ENCODE measurements at places on chromosomes 11 and 22. TPM values are rescaled to one million over a fixed set of nuclear protein-coding genes. Genes with fewer than 3 reads are reported as not detected.

The C11orf21 gene
- 0.72 TPM for total RNA-seq

The FAM180B gene
- 0.37 TPM for total RNA-seq

The ST14 gene
- total RNA-seq: 380 TPM

The ELMOD1 gene
- not detected for total RNA-seq

The NXPE4 gene
- 24.3 TPM for total RNA-seq

DNA sequence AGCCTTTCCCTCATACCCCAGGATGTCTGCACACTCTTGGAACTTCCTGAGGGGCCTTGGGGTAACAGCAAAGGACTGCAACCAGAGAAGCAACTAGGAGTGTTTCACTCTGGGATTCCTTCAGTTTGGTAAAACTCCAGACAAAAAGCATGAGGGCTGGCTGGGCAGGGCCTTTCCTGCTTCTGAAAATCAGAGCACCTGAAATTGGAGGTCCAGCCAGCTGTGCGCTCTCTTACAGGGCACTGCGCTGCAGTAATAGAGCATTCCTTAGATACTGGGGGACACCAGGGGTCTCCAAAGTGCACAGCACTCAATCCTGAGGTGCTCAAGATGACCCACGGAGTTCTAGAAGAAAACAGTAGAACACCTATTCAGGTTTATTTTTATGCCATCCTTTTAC lies 49.7 kb downstream of the PLEKHA7 start:
- no peak for DNase-seq

GRCh38 chr11:96309016-96309642 lies 33.9 kb downstream of the MAML2 start:
- DNase-seq: no peak

DNA sequence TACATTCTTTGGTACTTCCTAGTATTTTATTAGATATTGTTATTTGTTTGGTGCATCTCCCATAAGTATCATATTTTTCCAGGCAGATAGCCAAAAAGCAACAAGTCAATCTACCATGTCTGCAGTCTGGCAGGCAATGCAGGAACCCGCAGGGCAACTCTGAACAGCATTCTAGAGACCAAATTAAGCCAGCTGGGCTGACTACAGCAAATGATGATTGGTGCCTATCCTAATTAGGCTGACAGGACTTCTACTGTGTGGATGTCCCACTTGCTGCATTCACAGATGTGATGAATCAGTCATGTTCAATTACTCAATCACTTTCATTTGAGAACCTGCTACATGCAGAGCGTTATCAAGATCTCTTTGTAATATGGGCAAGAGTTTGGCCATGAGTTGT lies 40.3 kb upstream of the AMOTL1 start:
- no peak for DNase-seq

GRCh38 chr11:125679397-125679796 lies 1.2 kb downstream of the ACRV1 start:
- DNase-seq: no peak

DNA sequence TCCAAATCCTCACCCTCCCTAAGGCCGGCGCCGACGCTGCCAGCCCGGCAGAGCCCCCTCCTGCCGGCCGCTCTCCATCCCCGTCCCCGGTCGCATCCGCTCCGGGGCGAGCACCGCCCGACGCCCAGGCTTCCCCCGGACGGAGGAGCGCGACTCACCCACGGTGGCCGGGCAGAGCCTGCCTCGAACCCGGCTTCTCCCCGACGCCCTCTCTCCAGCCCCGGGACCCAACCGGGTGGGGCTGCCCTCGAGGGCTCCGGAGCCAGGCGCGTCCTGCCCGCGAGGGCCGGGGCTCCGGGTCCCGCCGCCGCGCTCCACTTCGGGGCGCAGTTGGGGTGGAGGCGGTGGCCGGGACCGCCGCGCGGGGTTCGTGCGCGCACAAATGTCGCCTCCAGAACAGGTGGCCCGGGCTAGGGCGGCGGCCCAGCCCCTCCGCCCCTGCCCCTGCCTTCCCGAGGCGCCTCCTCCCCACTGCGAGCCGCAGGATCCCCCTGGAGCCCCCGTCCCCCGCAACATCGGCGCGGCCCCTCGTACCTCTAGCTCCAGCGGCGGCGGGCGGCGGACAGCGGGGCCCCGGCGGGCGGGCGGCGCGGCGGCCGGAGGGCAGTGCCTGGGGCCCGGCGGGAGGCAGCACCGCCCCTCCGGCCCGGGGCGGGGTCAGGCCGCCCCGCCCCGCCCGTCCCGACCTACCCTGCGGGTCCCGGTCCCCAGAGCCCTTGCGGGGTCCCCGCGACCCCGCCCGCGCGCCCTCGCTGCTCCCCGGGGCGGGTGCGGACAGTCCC lies at the start of gene A4GALT:
TSS of gene A4GALT (minus strand) at position 608 of the 782 bp plus-strand sequence. CDS start 26,919 bp downstream, outside the sequence.
- DNase-seq: no peak

- DNase-seq: peak; percentile 87
These were observed 7.0 kb downstream of the C11orf86 start for GRCh38 chr11:66981976-66982578.

DNA sequence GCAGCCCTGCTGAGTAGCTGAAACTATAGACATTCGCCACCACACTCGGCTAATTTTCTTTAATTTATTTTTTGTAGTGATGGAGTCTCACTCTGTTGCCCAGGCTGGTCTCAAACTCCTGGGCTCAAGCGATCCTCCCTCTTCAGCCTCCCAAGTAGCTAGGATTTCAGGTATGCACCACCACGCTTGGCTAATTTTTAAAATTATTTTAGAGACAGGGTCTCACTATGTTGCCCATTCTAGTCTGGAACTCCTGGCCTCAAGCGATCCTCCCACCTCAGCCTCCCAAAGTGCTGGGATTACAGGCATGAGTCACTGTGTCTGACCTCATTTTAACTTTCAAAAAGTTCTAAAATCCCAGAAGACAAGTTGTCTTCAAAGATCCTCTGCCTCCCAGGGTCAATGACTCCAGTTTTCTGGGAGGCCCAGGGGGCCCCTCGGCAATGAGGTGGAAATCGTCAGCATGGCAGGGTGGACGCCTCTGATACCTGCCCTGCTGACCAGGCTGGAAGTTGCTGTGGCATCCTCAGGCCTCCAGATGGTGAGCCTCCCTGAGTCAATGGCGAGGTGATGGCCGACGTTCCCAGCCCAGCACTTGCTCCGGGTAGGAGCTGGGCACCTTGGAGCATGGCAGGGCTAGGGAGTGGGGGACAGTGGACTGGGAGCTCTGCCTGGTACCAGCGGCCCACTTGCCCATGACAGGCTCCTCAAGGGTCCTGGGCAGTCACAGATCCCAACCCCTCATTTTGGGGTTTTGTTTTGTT lies 31.1 kb downstream of the RPL3 start:
- DNase-seq: no peak

DNA sequence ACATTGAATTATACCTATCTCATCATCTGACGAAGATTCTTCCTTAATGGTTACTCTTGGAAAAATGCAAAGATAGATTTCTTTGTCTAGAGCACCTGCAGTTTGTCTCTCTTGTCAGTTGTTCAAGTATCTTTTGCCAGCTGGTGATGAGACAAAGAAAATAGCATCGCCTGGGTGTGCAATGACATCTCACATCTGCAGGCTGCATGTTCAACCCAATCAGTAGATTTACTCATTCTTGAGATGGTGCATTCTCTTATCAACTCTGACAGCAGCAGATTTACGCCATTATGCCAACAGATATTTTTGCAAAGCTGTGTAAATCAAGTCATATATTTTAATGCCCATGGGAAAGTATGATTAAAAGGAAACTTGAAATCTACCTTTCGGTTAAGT lies 164.6 kb upstream of the PDGFD start:
- no peak for DNase-seq

- no peak for DNase-seq
These were observed 3.3 kb downstream of the SPATA19 start for GRCh38 chr11:133842053-133842452.

- no peak for DNase-seq
These were observed 220.1 kb downstream of the BLID start for GRCh38 chr11:121895919-121896318.

- DNase-seq: peak; percentile 4
These were observed 1.5 kb downstream of the PRR33 start for GRCh38 chr11:1889941-1890855.

GRCh38 chr11:107840129-107840484 lies 18.5 kb downstream of the SLC35F2 start:
- no peak for DNase-seq
